T1000 (cell line): ENCODE measurements at places on chromosomes 3 and 15.

GRCh38 chr3:4719046-4719501 is 225.9 kb downstream of the ITPR1 start:
- no peak for DNase-seq

DNA sequence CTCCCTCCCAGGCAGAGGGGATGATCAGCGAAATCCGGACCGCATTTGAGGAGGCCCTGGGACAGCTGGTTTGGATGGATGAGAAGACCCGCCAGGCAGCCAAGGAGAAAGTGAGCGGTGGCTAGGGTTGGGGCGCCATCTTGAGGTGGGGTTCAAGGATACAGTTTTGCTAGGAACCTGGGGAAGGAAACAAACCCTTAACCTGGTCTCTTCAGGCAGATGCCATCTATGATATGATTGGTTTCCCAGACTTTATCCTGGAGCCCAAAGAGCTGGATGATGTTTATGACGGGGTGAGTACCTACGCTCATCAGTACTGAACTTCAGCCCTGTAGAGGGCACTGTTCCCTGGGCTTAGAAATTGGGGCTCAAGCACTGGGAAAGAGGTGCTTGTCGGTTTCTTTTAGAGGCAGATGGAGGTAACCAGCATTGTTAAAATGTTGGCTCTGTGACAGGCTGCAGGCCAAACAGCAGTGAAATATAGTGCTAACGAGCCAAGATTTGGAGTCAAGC is 9.6 kb upstream of the PSMD2 start:
- no peak for DNase-seq

- no peak for DNase-seq
Observed at GRCh38 chr15:87744815-87745214, 511.7 kb downstream of the NTRK3 start.

GRCh38 chr15:60673166-60673565 is 194.2 kb upstream of the ICE2 start:
- no peak for DNase-seq

GRCh38 chr3:67976663-67977062 is 322.3 kb upstream of the SUCLG2 start:
- no peak for DNase-seq

DNA sequence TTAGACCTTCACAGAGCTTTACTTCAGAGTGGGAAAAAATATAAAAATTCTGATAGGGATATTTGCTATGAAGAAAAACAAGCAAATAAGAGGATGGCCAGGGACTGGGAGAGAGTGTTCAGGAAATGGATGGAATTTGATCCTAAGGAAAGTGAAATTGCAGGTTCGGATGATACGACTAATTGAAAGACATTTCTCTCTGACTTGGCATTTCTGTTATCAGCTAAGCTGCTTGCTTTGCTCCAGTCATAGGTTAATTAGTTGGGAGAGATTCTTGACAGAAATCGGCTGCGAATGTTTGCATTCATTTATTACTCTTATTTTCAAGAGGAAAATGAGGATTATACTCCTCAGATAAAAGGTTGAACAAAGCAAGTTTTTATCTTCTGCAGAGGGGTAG is 808.7 kb upstream of the NECTIN3 start:
- DNase-seq, result no peak

DNA sequence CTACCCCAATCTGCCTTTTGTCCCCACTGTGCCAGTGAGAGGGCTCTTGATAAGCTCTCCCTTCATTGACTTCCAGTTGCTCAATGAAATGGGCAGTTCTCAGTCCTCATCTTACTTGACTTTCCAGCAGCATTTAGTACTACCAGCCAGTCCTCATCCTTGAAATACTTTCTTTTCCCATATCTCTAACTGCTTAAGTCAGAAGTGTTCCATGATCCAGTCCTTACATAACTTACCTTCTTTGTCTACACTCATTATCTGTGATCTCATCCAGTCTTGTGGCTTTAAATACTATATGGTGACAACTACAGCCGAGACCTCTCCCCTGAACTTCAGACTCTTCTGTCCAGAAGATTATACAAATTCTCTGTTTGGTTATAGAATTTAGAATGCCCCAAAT is 28.7 kb downstream of the RARRES1 start:
- no peak for DNase-seq

GRCh38 chr15:99104788-99105513 is at the start of gene SYNM:
Gene SYNM, plus strand, starts transcription at chr15:99105080. Its CDS starts 120 bp downstream, at chr15:99105200.
- peak; percentile 71 for DNase-seq

GRCh38 chr3:31945738-31946052 is 35.4 kb downstream of the OSBPL10 start:
- no peak for DNase-seq

- no peak for DNase-seq
Observed at GRCh38 chr3:168844894-168845482, 749.3 kb upstream of the GOLIM4 start.

DNA sequence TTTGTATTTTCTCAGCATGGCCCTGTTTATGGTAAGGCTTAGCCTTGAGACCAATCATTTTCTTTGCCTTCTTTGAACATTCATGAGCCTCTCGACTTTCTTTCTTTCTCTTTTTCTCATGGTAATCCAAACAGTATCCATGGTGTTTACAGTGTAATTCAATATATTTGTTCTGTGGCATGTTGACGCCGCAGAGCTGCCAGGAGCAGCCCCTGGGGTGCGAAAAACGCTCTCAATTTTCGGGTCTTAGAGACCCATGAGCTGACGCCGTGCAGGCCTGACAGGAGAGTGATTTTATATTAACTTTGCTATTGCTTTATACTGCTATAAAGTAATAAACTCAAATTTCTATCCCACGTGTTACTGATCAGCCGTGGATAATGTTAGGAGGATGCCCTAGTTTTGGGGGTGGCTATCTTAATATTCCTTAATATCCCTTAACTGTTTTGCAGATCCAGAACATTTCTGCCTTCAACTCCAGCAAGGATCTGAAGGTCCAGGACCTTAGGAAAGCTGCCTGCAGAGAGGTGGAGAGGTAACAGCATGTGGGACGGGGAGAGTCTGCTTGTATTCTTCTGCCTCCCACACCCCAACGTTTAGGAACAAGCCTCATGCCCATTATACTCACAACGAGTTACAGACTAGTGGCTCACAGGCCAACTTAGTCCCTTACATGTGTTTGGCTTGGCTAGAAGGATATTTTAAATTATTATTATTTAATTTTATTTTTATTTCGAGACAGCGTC is 29.3 kb upstream of the MYO1E start:
- no peak for DNase-seq

GRCh38 chr15:55587321-55588069 is 650 bp downstream of the PYGO1 start:
- DNase-seq, result peak; percentile 42
